Omental fat pad (tissue), 4 donors: ENCODE measurements at places on chromosomes 6 and 20. TPM values are rescaled to one million over a fixed set of nuclear protein-coding genes. Genes with fewer than 3 reads are reported as not detected.

The STX7 gene
- 36.1 TPM for total RNA-seq

DNA sequence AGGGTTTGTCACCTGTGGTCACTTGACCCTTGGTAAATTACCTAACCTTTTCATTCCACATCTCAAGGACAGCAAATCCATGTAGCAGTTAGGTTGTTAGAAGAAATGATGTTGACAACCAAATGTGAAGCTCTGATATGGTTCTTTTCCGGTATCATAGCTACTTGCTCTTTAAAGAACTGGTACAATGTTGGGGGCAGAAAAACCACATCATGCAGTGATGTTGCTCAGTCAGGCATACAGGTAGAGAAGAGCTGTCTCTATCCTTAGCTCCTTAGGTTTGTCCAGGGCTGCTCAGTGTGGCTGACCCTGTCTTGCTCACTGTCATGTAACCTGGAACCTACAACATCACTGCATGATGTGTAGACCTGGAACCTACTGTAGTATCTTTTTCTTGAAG lies 135.5 kb downstream of the LRRC1 start:
- no peak for DNase-seq

The CD93 gene
- total RNA-seq: 227 TPM

The NNAT gene
- 29.1 TPM for total RNA-seq

DNA sequence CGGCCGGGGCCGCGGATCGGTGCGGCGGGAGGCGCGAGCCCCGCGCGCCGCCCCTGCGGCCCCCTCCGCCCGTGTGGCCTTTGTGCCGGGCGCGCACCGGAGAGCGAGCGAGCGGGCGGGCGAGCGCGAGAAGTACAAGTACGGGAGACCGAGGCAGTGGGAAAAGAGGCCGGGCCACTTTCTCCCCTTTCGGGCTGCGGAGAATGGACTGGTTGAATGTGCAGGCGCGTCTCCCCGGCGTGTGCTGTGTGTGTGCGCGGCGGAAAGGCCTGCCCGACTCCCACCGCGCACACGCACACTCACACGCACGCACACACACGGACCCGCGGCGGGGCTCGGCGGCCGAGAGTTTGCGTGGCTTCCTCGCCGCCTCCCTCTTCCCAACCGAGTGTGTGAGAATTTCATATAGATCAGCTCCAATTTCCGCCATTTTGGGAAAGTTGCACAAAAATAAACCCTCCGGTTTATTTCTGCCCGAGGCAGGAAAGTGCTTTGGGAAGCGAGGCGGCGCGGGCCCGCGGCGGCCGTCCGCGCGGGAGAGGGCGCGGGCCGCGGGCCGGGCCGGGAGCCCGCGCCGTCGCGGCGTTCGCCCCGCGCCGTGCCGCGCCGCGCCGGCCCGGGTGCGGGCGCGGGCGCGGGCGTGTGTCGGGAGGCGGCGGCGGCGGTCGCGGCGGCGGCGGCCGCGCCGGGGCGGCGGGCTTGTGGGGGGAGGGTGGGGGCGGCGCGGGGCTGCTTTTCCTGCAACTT lies 1.1 kb downstream of the L3MBTL3 start:
- DNase-seq: no peak

DNA sequence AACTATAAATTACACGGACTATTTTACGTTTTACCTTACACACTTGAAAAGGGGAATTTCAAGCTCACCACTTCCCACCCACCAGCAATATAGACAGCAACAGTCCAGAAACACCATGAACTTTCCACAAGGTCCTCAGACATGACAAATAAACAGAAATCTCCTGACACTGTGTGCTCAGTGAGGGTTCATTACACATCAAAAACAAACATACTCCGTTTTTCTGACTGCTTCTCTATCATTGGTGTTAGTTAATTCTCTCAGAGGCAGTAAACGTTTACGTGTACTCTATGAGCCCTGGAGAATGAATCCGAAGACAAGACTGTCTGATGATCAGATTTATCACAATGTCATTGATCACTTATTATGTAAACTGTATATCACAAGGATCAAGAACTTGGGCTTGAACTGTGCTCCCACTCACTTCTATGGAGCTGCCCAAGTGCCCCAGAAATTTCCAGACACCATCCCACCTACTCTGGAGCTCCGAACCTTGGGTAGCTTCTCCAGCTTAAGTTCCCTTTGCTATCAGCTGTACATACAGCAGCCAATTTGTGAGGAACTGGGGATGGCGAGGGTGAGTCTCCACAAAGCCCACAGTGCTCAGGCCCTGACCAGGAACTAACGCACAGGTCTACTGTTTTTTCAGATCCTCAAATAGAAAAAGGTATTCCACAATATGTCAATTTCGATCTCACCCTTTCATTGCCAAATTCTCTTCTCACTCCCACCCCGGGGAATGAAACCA lies 86.0 kb downstream of the ALDH8A1 start:
- no peak for DNase-seq

DNA sequence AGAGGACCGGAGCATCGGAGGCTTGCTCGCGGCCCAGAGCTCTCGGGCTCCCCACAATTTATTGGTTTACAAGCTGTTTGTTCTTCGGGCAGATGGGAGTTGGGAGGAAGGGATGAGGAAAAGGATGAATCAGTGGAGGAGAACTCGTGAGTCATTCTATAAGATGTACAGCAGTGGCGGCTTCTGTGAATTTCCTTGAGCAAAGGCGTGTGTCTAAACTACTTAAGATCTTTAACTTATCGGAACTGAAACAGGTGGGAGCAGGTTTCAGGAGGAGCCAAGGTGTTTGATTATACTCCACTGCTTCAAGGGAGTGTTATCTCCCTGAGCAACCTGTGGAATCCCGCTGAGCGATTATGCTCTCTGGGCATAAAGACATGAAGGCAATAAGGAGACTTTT lies 50.5 kb upstream of the IBTK start:
- no peak for DNase-seq

The DEFB132 gene
- total RNA-seq: 1.5 TPM

DNA sequence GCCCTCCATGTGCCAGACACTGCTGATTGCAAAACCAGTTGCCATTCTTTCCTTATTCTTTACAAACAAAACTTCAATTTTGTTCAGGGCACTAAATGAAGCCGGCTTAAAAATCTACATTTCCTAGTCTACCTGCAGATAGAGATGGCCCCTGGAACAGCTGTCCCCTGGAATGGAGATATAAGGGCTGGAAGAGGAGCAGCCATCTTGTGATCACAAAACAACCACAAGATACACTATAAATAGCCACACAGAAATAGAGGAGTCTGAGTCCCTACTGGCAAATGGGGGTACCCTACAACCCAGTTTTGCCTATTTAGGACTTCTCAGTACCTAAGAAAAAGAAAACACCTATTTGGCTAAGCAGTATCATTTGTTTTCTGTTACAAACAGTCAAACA lies 115.9 kb upstream of the BEND6 start:
- DNase-seq: no peak

- no peak for DNase-seq
Measured at GRCh38 chr6:170296746-170297575, 6.1 kb upstream of the DLL1 start.

The PPIL4 gene
- 21.7 TPM for total RNA-seq

DNA sequence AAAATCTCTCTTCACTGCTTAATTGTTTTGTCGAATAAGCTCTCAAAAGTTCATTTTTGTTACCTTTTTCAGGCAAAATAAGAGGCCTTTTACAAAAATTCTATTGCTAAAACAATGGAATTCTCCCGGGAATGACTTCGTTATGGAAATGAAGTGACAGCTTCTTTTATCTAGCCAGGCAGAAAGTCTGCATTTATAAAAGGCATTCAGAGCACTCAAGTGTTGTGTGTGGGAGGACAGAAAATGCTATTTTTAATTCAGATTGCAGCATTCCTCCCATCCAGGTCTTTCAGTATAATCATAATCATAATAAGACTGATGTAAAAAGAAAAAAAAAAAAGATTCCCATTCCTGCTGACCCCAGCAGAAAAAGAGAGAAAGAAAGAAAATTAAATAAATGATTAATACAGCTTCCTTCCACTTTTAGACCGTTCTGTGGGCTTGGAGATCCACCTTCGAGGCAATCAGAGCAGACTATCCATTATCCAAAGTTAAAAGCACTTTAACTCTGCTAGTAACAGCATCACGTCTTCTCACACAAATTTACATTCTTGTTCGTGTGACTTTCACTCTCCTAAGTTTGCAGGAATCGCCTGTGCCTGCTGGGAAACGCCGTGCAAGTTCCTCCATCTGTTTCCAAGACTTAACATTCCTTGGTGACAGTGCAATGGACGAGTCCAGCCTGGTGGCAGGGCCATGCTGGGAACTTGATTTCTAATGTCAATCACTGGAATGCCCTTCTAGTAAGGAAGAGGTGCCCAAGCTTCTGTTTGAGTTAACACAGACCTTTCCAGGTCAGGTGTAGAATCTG lies 258.8 kb downstream of the GMPR start:
- no peak for DNase-seq

DNA sequence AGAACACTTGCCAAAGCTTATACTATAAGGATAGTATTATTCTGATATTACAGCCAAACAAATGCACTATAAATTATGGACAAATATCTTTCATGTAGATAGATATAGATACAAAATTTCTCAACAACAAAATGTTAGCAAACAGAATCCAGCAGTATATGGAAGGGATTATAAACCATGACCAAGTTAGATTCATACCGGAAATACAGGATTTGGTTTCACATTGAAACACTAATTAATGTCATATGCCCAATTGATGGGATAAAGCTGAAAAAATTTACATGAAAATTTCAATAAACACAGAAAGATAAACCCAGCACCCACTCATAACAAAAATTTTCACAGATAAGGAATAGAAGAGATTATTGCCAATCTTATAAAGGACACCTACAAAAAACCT lies 770.3 kb upstream of the SLC35B3 start:
- no peak for DNase-seq

- DNase-seq: no peak
Measured at GRCh38 chr6:37559050-37559449, 59.4 kb upstream of the CCDC167 start.

The TP53TG5 gene
- not detected for total RNA-seq

- no peak for DNase-seq
Measured at GRCh38 chr20:2379511-2380229, 1.0 kb upstream of the TGM6 start.

DNA sequence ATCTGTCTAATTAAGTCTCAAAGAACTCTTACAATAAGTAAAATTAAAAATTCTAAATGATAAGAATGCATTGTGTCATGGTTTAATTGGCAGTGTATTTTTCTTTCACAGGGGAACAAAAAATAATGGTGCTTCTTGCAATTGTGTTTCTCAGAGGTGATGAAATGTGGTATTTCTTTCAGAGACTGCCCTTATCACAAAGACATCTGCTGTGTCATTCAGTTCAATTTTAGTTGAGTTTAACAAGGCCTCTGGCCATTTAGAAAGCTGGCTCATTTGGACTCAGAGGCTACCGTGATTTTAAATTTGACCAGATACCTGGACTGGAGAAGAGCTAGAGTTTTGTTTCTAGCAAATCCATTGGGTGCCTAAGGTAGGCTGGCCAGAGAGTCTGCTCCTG lies 23.6 kb upstream of the ZNF831 start:
- DNase-seq: no peak

- DNase-seq: no peak
Measured at GRCh38 chr6:143213859-143214376, 153.2 kb downstream of the AIG1 start.

DNA sequence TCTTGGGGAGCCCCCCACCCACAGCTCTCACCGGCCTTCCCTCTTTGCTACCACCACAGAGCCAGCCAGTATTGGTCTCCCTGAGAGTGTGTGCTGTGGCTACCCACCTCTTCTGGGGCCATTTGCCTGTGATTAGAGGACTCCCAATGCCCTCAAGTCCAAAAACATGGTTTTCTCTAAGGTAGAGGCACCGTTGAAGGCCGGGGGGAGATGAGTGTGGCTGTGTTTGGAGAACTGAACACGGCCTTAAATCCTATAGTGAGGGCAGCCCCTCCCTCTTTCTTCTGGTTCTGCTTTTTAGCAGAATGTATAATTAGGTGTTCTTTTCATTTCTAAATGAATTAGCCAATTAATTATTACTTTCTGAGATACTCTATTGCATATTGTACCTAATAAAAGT lies 2.5 kb downstream of the CCR6 start:
- no peak for DNase-seq

DNA sequence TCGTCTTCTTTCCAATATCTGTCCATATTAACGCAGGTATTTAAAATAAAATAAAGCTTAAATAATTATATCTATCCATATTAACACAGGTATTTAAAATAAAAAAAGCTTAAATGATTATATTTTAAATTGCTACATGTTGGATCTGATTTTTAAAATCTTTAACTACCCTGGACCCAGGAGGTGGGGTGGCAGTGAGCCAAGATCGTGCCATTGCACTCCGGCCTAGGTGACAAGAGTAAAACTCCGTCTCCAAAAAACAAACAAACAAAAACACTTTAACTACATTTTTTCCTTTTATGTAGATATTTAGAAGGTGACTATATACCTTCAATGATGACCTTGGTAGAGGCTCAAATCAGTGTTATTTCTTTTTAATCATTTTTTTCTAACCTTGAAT lies 211.9 kb downstream of the GRIK2 start:
- DNase-seq: no peak

DNA sequence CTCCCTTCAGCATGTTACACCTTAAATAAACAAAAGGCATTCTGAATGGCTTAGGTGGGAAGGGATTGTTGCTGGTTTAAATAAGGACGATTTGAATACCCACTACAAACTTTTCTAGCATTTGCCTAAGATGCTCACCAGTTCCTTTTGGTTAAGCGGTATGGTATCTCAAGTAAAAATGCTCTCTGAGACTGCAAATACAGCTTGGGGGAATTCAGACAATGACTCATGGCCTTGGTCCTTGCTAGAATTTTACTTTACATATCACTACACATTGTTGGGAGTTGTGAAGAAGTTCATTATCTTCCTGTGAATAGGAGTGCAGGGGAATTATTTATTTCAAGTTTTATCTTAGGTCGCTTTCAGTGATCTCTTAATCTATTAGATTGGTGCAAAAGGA lies 670.7 kb downstream of the UTRN start:
- DNase-seq: no peak

- no peak for DNase-seq
Measured at GRCh38 chr20:49572857-49573256, 4.9 kb upstream of the PTGIS start.

GRCh38 chr20:58618351-58619076 lies 32.6 kb upstream of the STX16 start:
- DNase-seq: no peak

The COL11A2 gene
- total RNA-seq: 0.13 TPM

The BPIFB4 gene
- not detected for total RNA-seq

DNA sequence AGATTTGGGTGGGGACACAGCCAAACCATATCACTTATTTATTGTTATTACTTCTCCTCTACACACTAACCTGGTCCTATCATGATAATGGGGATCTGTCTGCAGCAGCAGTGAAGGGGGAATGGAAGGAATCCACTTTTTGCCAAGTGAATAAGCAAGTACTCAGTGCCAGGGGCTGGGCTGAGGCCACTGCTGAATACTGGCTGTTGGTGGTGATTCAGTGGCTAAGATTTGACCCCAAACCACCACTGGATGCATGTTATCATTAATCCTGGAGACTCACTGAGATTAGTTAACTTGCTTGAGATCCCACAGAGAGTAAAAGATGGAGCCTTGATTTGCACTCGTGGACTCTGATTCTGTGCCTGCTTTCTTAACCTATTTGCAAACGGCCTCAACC lies 127.7 kb downstream of the TSHZ2 start:
- no peak for DNase-seq

- DNase-seq: no peak
Measured at GRCh38 chr20:33450867-33451266, 7.3 kb upstream of the SNTA1 start.

GRCh38 chr6:29723262-29723665 lies at the start of gene HLA-F:
Gene HLA-F, plus strand, starts transcription at chr6:29723434. Its CDS starts 30 bp downstream, at chr6:29723464.
- peak; percentile 85 for DNase-seq
